ENCODE measurements at places on chromosomes 2 and 18.
A peak's percentile ranks its signal among the peaks of the same experiment; 100 is the strongest.

- peak; percentile 99 for DNase-seq
Observed at GRCh38 chr2:172693037-172693436, 42.6 kb upstream of the RAPGEF4 start.

GRCh38 chr2:56299171-56299691, 115.4 kb downstream of the CCDC85A start:
- no peak for DNase-seq

DNA sequence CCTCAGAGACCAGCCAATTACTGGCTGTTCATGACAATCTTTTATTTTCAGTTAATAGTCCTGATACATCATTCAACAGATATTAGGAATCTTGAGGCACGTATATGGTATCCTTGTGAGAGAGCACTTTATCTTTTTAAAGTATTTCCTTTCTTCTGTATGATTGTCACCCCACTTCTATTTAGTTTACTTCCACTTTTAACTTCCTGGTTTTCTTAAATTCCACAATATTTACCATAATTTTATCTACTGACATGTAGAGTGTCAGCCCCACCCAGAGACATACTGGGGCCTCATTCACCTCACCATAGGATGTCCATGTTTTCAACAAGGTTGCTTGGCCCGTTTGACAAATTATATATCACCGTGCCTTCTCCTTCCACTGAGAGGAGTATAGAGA, 182.9 kb upstream of the ID2 start:
- no peak for DNase-seq

- DNase-seq: no peak
Observed at GRCh38 chr2:152626911-152627339, 90.3 kb downstream of the PRPF40A start.

GRCh38 chr2:235230821-235231601, 262.8 kb upstream of the AGAP1 start:
- peak; percentile 56 for DNase-seq

Data from fibroblast of villous mesenchyme (primary cell).